ENCODE measurements at places on chromosomes 11 and 22. TPM values are rescaled to one million over a fixed set of nuclear protein-coding genes. Genes with fewer than 3 reads are reported as not detected.

DNA sequence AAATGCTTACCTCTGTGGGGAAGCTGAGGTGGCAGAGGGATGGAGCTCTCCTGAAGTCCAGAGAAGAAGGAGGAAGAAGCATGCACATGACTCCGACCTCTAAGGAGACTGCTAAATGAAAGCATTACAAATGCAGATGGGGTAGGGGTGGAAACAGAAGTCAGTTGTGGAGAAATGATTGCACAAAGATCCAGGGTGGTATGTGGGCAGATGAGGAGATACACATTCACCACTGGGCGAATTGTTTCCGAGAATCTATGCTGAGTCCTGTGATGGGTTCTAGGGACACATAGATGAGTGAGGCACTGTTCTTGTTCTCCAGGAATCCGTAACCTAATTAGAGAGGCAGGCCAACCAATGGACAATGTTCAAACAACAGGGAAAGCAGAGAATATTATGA is 188.9 kb upstream of the ZBED5 start:
- H3K36me3 ChIP-seq = no peaks in the 10 kb centered on the region
- no peak overlapping the region for H3K27ac ChIP-seq
- no peaks in the 10 kb centered on the region for H3K4me1 ChIP-seq
- H3K4me3 ChIP-seq = no peak overlapping the region
- peaks cover 5% of the 10 kb centered on the region for H3K27me3 ChIP-seq

Gene SMIM35
- 0.16 TPM for total RNA-seq

Gene UQCR10
- total RNA-seq = 96.5 TPM

DNA sequence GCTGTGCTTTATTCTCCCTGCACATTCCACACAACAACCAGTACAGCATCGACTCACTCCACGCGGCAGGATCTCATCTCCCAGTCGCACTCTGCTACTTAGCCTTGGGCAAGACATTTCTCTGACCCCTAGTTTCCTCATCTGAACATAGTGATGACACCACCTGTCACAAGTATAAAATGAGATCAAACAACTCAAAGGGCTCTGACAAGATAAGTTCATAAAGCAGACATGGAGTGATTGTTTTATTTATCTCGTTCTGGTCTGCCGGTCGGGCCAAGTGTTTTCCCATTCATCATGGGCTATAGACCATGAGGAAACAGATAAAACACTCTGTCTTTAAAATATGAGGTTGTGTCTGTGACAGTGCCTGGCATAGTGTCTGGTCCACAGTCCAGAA is 35.0 kb downstream of the DSCAML1 start:
- H3K27ac ChIP-seq = no peak overlapping the region
- H3K4me1 ChIP-seq = no peaks in the 10 kb centered on the region
- H3K27me3 ChIP-seq = no peaks in the 10 kb centered on the region
- H3K4me3 ChIP-seq = no peak overlapping the region
- no peaks in the 10 kb centered on the region for H3K36me3 ChIP-seq

GRCh38 chr22:24423519-24424000 is 3.8 kb upstream of the ADORA2A start:
- peaks cover 31% of the 10 kb centered on the region for H3K4me1 ChIP-seq
- H3K36me3 ChIP-seq = peaks cover 10% of the 10 kb centered on the region
- no peak overlapping the region for H3K27ac ChIP-seq
- peaks cover 5% of the 10 kb centered on the region for H3K27me3 ChIP-seq
- DNase-seq = peak; percentile 64
- peak overlapping the region; percentile 80 for H3K4me3 ChIP-seq

Gene PLAAT3
- 2.3 TPM for total RNA-seq

- peaks cover 2% of the 10 kb centered on the region for H3K36me3 ChIP-seq
- H3K4me3 ChIP-seq = no peak overlapping the region
- DNase-seq = peak; percentile 27
- no peak overlapping the region for H3K27ac ChIP-seq
- peaks cover 36% of the 10 kb centered on the region for H3K4me1 ChIP-seq
- peaks cover 18% of the 10 kb centered on the region for H3K27me3 ChIP-seq
Observed at GRCh38 chr22:24986816-24987215, 34.3 kb downstream of the KIAA1671 start.

DNA sequence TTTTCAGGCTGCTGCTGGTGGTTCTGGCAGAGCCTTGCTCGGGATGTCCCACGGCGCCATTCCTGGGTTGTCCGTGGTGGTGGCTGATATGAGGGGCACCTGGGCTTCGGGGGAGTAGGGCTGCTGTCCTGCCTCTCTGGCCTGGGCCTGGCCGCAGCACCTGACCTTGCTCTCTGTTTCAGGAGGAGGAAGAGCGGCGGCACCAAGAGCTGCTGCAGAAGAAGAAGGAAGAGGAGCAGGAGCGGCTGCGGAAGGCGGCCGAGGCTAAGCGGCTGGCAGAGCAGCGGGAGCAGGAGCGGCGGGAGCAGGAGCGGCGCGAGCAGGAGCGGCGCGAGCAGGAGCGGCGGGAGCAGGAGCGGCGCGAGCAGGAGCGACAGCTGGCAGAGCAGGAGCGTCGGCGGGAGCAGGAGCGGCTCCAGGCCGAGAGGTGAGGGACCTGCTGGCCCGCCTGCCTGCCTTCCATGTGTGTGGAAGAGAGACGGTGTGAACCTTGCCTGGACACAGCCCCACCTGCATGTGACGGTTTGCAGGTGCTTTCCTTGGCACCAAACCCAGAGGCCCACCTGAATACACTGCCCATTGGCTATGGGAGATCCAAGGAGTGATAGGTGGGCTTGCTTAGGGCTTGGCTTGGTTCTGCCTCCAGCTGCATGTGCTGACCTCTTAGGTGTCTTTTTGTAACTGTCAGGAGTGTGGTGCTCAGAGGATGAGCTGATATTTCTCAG is 22.8 kb downstream of the INCENP start:
- H3K36me3 ChIP-seq = peaks cover 44% of the 10 kb centered on the region
- H3K4me1 ChIP-seq = no peaks in the 10 kb centered on the region

Gene TEX54
- total RNA-seq = 1.3 TPM

Gene OR10A2
- total RNA-seq = not detected

GRCh38 chr11:45993531-45994001 is 71.1 kb downstream of the LARGE2 start:
- no peak overlapping the region for H3K27ac ChIP-seq
- H3K4me1 ChIP-seq = peaks cover 6% of the 10 kb centered on the region
- H3K36me3 ChIP-seq = no peaks in the 10 kb centered on the region

DNA sequence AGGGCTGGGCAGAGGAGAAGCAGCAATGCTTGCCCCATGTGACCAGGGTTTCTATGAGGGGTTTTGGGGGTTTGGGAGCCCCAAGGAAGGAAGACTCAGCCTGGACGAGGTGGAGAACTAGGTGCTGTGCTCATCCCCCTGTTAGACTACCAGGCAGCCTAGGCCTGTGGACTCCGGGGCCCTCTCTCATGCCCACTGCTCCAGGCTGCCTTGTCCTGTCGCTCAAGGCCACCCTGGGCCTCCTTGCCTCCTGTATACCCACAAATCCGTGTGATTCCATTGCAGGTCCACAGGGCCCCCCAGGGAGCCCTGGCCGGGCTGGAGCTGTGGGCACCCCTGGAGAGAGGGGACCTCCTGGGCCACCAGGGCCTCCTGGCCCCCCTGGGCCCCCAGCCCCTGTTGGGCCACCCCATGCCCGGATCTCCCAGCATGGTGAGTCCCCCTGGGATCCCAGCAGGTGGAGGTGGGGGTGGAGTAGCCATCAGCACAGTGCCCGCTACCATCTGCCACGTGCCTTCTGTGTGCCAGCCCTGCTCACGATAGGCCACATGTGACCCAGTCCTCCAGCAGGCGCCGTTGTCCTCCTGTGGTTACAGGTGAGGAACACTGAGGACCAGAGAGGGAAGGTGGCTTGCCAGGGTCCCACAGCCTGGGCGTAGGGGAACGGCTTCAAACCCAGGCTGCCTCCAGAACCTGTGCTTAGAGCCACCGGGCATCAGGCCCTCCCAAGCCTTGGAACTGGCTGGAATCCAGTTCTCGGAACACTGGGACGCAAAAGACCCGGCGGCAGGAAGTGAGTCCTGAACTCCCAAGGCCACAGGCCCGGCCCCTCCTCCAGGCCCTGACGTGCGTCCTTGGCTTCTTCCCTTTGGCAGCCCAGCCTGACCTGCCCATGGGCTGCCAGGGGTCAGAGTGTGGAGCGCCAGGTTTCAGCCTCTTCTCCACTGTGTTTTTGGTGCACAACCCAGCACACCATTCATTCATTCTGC is 26.6 kb downstream of the EMID1 start:
- no peaks in the 10 kb centered on the region for H3K27me3 ChIP-seq
- DNase-seq = no peak
- H3K36me3 ChIP-seq = no peaks in the 10 kb centered on the region
- H3K27ac ChIP-seq = no peak overlapping the region

GRCh38 chr11:43356336-43356735 is 2.4 kb upstream of the TTC17 start:
- peaks cover 2% of the 10 kb centered on the region for H3K36me3 ChIP-seq
- H3K27me3 ChIP-seq = peaks cover 2% of the 10 kb centered on the region
- H3K4me1 ChIP-seq = peaks cover 34% of the 10 kb centered on the region
- no peak for DNase-seq
- H3K27ac ChIP-seq = no peak overlapping the region

- H3K36me3 ChIP-seq = no peaks in the 10 kb centered on the region
- no peak overlapping the region for H3K4me3 ChIP-seq
- H3K27me3 ChIP-seq = peaks cover 14% of the 10 kb centered on the region
Observed at GRCh38 chr11:111157571-111157970, 88.0 kb upstream of the POU2AF2 start.

Gene NPAS4
- total RNA-seq = not detected

DNA sequence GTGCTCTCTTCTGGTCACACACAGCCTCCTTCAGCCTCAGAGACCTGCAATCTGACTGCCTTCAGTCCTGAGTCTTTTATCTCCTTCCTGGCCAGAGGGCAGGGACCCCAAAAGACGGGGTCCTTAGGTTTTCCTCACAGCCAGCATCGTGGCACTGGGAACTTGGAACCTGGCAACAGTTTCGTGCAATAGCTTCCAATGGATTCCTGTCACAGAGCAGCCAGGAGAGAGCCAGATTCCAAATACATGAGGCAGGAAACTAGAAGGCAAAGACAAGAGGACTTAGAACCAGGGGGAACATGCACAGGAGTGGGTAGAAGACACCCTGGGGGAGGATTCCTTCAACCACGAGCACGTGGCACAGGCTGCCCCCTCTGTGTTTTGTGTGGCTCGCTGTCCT is 48.6 kb downstream of the C11orf91 start:
- peaks cover 16% of the 10 kb centered on the region for H3K27me3 ChIP-seq
- H3K4me1 ChIP-seq = no peaks in the 10 kb centered on the region
- no peak for DNase-seq
- no peaks in the 10 kb centered on the region for H3K36me3 ChIP-seq
- H3K27ac ChIP-seq = no peak overlapping the region

Gene C22orf31
- not detected for total RNA-seq

Gene TECTA
- total RNA-seq = 0.34 TPM

DNA sequence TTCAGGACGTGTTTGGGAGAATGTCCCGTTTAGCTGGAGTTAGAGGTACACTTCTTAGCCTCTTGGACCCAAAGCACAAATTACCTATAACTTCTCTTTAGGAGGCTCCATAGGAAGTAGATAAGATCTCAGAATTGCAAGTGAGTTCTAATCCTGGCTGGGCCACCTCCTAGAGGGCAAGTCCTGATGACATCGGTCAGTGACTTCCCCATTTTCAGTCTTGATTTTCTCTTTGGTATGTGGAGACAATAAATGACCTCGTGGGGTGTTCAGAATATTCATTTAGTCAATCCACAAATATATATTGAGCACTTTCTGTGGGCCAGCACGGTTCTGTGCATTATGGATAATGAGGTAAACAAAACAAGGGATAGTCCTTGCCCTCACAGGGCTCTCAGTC is 208.6 kb downstream of the CWF19L2 start:
- H3K4me3 ChIP-seq = no peak overlapping the region
- peaks cover 4% of the 10 kb centered on the region for H3K27me3 ChIP-seq
- no peak for DNase-seq
- H3K4me1 ChIP-seq = no peaks in the 10 kb centered on the region
- no peaks in the 10 kb centered on the region for H3K36me3 ChIP-seq

Gene KRTAP5-8
- not detected for total RNA-seq

- H3K36me3 ChIP-seq = no peaks in the 10 kb centered on the region
- H3K4me1 ChIP-seq = no peaks in the 10 kb centered on the region
- peaks cover 25% of the 10 kb centered on the region for H3K27me3 ChIP-seq
- H3K4me3 ChIP-seq = no peak overlapping the region
- no peak for DNase-seq
Observed at GRCh38 chr22:19002684-19003038, 66.6 kb upstream of the PRODH start.

DNA sequence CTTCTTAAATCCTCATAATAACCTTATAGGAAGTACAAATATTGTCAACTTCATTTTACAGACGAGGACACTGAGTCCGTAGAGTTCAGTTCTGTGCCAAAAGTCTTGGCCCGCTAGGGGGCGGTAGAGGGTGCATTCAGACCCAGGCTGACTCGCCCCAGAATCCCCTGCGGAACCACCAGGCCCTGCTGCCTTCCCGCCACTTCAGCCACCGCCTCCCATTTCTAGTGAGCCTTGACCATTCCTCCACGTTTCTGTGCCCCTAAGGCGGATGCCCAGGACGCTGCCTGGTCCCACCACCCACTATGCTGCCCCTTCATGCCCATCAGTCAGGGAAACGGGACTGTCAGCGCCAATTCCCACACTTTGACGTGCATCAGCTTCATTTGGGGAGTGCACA is 19.1 kb downstream of the SYT13 start:
- H3K36me3 ChIP-seq = no peaks in the 10 kb centered on the region
- no peak overlapping the region for H3K4me3 ChIP-seq
- no peak overlapping the region for H3K27ac ChIP-seq
- no peak for DNase-seq
- no peaks in the 10 kb centered on the region for H3K4me1 ChIP-seq

Gene KRTAP5-11
- not detected for total RNA-seq

Gene FGF19
- total RNA-seq = not detected

GRCh38 chr11:124402326-124402922 is 3.6 kb upstream of the OR8B3 start:
- H3K36me3 ChIP-seq = no peaks in the 10 kb centered on the region
- no peak overlapping the region for H3K4me3 ChIP-seq
- H3K27ac ChIP-seq = no peak overlapping the region
- peak; percentile 31 for DNase-seq
- no peaks in the 10 kb centered on the region for H3K4me1 ChIP-seq

DNA sequence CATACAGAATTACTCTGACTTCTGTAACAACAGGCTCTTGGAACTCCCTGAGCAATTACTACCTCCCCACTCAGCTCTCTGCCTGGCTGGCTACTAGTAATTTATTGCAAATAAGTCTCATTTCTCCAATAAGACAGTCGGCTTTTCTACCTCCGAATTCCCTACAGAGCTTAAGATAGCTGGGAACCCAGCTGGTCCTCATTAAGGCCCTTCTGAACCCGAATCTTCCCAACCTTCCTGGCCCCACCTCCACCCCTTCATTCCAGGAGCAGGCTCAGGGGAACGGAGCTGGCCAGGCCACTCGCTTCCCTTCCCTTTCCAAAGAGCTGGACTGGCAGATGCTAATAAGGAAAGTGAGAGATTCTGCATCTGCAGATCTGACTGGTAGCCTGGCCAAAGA is 21.6 kb downstream of the TMPRSS5 start:
- no peak overlapping the region for H3K4me3 ChIP-seq
- H3K36me3 ChIP-seq = no peaks in the 10 kb centered on the region
- no peak for DNase-seq

Gene CD248
- 0.10 TPM for total RNA-seq

- H3K27me3 ChIP-seq = peaks cover 36% of the 10 kb centered on the region
- H3K36me3 ChIP-seq = no peaks in the 10 kb centered on the region
- peaks cover 6% of the 10 kb centered on the region for H3K4me1 ChIP-seq
- DNase-seq = no peak
- H3K27ac ChIP-seq = no peak overlapping the region
Observed at GRCh38 chr22:23564276-23564675, 15.8 kb downstream of the IGLL1 start.

Gene OR5M11
- not detected for total RNA-seq

- H3K4me3 ChIP-seq = no peak overlapping the region
- no peaks in the 10 kb centered on the region for H3K36me3 ChIP-seq
- no peak for DNase-seq
- no peak overlapping the region for H3K27ac ChIP-seq
- H3K27me3 ChIP-seq = peaks cover 7% of the 10 kb centered on the region
Observed at GRCh38 chr11:13101644-13102512, 92.8 kb downstream of the RASSF10 start.

Gene MMP27
- total RNA-seq = not detected

Gene C11orf98
- 151 TPM for total RNA-seq

All from activated T-helper 1 cell treated with anti-CD3 and anti-CD28 coated beads, Interleukin-12 subunit alpha, Interleukin-12 subunit beta, Interleukin-2, Interleukin-4 antibody, amounts not matched to agents 30 ng/mL and 10 ng/mL and 1 ng/mL, durations not matched to agents 14 hours and 24 hours and 36 hours (primary cell).